ENCODE measurements at places on chromosomes 12 and 14.

DNA sequence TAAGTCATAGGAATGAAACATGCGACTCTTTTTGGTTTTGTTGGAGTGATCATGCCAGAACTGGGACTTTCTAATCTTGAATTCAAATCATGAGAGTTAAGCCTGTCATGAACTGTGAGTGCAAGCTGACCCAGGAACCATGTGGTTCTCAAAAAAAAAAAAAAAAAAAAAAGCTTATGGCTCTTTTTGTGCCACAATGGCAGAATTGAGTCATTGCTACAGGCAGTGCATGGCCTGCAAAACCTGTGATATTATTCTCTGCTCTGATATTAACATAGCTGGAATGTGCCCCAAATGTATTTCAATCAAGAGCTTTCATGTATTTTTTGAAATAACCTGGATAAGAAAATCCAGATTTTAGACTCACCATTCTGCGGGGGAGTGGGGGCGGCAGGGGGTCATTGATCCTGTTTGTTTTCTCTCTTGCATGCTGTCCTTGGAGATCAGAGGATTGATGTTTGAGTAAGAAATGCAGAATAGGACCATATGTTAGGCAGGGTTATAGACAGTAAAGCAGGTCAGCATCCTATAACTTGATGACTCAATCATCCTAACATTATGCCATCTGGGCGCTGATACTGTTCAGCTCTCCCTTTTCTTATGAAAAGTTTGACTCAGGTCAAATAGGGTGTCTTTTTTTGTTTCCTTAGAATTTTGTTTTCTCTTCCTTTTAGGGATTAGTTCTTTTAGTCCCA is 797.4 kb downstream of the DIO2 start:
- no peak for DNase-seq

- no peak for DNase-seq
These were observed 80.5 kb upstream of the ZFP36L1 start for GRCh38 chr14:68873376-68873775.

DNA sequence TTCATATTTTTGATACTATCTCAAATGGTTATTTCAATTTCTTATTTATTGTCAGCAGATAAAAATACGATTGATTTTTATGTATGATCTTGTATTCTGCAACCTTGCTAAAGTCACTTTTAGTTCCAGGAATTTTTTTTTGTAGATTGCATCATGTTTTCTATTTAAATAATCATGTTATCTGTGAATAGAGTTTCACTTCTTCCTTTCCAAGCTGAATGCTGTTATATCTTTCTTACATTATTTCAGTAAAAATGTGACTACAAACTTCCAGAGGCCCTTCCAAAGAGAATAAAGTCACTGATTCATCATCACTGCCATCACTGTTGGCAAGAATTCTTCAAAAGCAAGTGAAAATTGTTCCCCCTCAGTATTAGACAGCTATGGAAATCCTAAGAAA is 104.7 kb upstream of the RAP1B start:
- no peak for DNase-seq

- no peak for DNase-seq
These were observed 13.5 kb downstream of the CPSF2 start for GRCh38 chr14:92135269-92135668.

DNA sequence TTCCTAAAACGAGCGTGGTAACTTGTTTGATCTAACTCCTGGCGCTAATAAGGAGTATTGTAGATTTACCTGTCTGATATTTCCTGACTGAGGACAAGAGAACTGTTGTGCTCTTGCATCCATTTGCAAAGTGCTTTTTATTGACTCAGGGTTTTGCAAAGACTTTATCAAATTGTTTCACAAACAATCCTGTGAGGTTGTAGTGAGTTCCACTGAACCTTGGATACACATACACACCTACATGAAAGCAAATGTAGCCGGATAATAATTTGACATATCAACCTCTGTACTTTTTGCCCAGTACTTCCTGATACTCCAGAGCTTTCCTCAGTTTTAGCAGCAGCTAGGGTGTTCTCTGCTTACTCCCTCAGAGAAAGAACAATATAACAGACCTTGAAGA is 6.7 kb upstream of the PTGER2 start:
- no peak for DNase-seq

GRCh38 chr14:22813145-22813544 is 2.1 kb downstream of the SLC7A7 start:
- DNase-seq, result no peak

GRCh38 chr14:93148979-93149378 is 33.3 kb upstream of the ITPK1 start:
- DNase-seq, result no peak

- DNase-seq, result no peak
These were observed 160.7 kb upstream of the TMTC1 start for GRCh38 chr12:29944269-29945000.

DNA sequence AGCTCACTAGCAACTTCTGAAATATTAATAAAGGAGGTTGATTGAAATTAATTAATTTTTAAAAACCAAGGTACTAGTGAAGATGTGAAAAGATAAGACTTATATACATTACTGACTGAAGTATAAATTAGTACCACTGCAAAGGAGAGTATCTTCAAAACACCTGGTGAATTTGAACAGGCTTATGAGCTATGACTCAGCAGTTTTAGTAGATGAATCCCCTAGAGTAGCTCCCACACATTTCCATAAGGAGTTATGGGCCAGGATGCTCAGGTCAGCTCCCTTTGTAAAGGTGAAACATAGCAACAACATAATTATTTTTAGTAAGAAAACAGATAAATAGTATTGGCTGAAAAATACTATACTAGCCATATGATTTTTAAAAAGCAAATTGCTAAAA is 218.6 kb downstream of the SYT1 start:
- no peak for DNase-seq

- no peak for DNase-seq
These were observed 630 bp downstream of the ALDH1L2 start for GRCh38 chr12:105083551-105084105.

GRCh38 chr12:57049890-57050289 is at the start of gene MYO1A:
Gene MYO1A, minus strand, starts transcription at chr12:57050129. Its CDS starts 1,806 bp downstream, at chr12:57048323.
- no peak for DNase-seq

DNA sequence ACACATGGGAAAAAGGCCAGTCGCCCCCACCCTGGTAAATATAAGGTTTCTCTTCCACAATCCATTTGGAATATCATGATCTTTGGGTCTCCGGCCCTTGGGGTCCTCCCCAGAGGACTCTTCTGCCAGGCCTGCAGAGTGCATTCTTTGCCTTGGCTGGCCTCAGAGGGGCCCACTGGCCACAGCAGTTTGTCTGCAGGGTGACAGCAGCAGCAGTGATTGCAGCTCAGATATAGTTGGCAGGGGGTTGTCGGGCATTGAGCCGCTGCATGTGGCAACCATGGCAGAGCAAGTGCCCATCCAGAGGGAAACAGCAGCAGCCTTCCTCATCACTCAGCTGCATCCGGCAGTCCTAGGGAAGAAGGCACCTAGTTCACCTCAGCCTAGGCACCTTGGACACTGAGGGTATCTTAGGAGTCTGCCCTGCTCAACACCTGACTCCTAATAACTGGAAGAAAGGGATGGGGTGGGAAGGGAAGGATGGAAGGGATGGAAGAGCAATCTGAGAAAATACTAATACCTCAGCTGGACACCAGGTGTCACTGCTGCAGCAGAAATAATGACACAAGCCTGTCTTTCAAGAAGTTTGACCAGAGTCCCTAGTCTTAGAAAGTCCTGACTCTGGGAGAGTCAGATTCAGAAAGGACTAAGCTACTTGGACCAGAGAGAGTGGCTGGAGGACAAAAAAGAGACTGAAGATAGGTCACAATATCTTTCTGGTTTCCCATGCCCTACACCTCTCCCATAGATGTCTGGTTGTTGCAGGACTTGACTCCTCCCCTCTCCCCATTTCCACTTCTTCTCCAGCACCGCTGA is 8.9 kb downstream of the AJUBA start:
- DNase-seq, result no peak

GRCh38 chr14:20314026-20314425 is 8.3 kb upstream of the TTC5 start:
- DNase-seq, result no peak

DNA sequence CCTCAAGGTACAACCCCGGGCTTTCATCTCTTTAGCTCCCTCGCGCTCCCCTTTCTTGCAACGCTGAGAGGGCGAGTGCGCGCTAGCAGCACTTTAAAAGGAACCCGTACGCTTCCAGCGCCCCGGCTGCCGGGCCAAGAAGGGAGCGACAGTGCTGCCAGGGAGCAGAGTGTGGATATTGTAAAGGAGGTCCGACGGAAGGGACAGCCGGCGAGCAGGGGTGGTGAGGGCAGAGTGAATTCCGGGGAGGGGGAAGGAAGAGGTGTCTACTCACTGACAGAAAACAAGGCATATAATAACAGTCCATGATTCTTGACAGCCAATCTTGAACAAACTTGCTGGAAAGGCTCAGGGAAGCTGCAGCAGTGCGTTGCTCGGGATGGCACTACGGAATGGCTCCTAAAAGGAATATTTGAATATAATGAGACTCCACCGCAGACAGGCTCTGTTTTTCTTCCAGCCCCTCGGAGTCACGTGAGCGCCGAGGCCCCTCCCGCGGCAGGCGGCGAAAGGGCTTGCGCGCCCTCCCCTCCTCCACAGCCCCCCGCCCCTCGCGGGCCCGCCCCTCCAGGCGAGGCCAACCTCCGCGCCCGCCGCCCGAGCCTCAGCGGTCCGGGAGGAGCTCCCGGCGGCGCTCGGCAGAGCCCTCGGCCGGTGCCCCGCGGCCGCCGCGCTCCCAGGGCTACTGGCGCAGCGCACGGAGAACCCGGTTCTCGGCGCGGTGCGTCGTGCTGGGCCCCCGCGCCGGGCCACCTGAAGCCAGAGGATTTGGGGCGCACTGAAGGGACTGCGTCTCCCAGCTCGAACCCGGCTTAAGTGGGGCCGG is 3.4 kb downstream of the BMP4 start:
- DNase-seq, result no peak

- peak; percentile 50 for DNase-seq
These were observed 5.1 kb downstream of the CLMN start for GRCh38 chr14:95314609-95315008.

DNA sequence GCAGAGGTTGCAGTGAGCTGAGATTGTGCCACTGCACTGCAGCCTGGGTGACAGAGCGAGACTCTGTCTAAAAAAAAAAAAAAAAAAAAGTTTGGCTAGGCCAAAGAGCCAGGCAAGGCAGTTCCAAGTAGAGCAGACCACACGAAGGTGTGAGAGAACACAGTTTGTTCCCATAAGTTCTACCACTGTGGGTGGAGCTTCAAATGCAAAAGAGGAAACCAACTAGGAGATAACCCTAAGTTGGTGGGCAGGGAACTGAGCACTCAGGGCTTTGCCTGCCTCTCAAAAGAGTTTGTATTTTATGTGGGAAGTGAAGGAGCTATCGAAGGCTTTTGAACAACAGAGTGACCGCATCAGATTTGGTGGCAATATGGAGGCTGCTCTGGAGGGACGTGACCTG is 15.1 kb downstream of the SOCS2 start:
- no peak for DNase-seq

DNA sequence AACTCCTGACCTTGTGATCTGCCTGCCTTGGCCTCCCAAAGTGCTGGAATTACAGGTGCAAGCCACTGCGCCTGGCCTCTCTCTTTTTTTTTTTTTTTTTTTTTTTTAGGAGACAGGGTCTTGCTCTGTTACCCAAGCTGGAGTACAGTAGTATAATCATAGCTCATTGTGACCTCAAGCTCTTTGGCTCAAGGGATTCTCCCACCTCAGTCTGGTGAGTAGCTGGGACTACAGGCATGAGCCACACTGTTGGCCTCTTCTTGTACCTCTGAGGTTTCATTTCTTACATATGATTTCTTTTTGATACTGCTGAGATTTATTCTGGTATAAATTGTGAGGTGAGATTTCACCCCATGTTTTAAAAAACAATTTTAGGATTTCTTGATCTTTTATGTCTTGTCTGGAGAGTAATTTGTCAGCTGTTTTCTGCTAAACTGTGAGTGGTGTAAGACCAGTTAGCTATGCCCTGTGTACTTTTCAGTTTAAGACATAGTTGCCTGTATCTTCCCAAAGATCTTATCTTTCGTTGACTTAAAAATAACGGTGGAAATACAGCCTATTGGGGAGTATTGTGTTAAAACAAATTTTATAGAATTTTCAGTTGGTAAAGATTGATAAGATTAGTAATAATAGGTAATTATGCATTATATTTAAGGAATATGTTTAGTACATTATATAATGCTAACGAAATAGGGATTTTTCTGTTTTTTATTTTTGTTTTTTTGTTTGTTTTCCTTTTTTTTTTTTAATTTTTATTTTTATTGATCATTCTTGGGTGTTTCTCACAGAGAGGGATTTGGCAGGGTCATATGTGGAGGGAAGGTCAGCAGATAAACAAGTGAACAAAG is 31.7 kb downstream of the WDR20 start:
- DNase-seq, result no peak

GRCh38 chr14:76868454-76869170 is 42.4 kb downstream of the LRRC74A start:
- no peak for DNase-seq

- DNase-seq, result no peak
These were observed 64.2 kb downstream of the LLPH start for GRCh38 chr12:66066137-66066928.

DNA sequence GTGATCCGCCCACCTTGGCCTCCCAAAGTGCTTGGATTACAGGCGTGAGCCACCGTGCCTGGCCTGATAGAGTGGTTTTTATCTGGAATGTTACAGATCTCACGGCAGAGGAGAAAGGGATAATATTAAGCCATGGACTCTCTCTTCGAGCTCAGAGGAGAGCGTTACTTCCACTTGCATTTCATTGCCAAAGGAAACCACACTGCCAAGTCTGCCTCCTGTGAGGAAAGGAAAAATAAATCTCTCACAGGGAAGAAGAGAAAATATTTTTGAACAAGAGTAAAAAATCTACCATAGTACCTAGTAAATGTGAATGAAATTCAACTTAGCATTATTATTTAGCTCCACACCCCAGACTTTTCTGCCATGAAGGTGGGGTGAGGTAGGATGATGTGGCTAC is 319.2 kb upstream of the PRICKLE1 start:
- DNase-seq, result no peak

DNA sequence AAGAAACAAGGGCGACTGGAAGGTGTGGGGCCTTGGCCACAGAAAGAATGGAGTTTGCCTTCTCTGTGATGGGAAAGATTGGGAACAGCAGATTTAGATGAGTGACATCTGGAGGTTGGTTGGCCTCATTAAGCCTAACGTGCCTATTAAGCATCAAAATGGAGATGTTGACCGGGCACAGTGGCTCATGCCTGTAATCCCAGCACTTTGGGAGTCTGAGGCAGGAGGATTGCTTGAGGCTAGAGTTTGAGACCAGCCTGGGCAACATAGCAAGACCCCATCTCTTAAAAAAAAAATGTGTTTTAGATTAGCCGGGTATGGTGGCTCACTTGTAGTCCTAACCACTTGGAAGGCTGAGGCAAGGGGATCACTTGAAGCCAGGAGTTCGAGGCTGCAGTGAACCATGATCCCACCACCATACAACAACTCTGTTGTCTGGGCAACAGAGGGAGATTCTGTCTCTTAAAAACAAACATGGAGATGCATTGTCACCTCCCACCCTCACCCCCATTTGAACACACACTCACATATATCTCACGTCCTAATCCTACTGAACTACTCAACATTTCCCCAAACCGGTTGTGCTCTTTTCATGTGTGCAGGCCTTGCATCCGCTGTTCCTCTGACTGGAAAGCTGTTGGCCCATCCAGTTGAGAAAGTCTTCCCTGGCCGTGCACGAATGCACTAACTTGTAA is 172.1 kb downstream of the ETV6 start:
- no peak for DNase-seq

- no peak for DNase-seq
These were observed at the start of gene BDKRB1 for GRCh38 chr14:96255501-96256366. Gene BDKRB1, plus strand, starts transcription at chr14:96256210. Its CDS starts 7,473 bp downstream, at chr14:96263683.
